SW480 (cell line): ENCODE measurements at places on chromosomes 13 and 19.

- DNase-seq, result no peak
Measured at GRCh38 chr13:28492569-28493367, 2.2 kb downstream of the FLT1 start.

DNA sequence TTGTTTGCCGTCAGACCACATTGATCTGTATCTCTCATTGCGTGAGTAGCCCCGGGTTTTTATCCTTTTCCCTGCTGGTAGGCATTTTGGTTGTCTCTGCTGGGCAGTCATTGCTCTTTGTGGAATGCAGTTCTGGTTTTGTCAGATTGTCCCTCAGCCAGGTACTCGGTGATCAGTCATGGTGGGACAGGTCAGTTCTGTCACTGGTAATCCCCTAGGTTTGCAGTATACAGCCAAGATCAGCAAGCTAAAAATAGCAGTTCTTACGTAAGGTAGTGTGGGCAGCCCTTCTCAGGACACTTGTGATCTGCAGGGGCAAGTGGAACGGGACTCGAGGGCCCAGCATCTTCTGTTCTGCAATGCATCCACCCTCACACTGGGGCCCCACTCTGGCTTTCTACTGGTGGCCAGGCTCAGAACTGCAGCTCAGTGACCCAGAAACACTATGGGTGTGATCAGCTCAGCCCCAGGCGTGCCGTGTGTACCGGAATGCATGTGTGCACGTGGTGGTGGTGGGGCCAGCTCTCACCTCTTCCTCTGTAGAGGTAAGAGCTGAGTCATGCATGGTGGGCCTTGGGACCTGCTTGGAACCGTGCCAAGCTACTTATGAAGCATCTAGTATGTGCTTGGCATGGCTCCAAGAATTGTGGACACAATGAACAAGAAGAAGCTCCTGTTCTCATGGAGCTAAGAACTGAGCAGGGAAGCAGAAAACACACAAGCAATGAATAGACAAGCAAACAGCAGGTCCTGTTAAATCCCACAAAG lies 6.3 kb downstream of the PLEKHF1 start:
- DNase-seq, result peak; percentile 64

- DNase-seq, result peak; percentile 50
Measured at GRCh38 chr19:13681509-13681908, 82.8 kb upstream of the MRI1 start.

DNA sequence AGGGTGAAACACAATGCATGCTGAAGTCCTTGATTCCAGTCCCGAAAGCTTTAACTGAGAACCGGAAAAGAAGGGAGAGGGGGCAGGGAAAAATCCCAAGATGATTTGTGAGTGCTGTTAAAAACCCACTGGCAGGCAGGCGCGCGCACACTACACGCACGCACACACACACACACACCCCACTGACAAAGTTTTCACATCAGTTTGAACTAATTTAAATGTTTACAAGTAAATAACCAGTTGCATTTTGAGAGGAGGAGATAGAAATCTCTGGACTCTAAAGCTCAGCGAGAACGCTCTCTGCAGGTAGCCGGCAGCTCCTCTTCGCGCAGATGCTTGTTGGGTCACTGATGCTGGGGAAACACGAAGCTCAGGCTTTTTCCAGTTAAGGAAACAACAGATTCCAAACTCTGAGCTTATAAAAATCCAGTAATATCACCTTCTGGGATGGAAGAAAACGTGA lies 818 bp upstream of the SLITRK1 start:
- no peak for DNase-seq

DNA sequence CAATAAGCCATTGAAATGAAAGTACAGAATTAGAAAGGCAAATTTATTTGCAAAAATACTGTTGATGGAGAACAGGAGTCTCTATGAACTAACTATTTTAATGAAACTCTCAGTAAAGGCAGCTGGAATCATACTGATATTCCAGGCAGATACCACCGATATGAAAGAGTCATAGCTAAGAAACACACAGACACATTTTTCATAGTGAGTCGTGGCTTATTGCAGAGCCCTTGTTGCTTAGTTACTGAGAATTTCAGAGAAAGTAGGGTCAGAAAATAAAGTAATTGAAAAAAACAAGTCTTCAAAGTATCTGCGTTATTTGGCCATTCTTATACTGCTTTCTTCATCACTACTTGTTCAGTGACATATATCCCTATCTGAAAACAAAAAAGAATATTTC lies 1890.9 kb downstream of the PCDH9 start:
- DNase-seq, result no peak

GRCh38 chr13:31739226-31739625 lies at the start of gene RXFP2:
RXFP2 (plus strand) TSS chr13:31739526; CDS start chr13:31739613, 87 bp downstream.
- DNase-seq, result no peak

- no peak for DNase-seq
Measured at GRCh38 chr13:21034603-21035191, 26.7 kb downstream of the LATS2 start.

- peak; percentile 75 for DNase-seq
Measured at GRCh38 chr13:30576528-30576927, 41.2 kb upstream of the USPL1 start.

DNA sequence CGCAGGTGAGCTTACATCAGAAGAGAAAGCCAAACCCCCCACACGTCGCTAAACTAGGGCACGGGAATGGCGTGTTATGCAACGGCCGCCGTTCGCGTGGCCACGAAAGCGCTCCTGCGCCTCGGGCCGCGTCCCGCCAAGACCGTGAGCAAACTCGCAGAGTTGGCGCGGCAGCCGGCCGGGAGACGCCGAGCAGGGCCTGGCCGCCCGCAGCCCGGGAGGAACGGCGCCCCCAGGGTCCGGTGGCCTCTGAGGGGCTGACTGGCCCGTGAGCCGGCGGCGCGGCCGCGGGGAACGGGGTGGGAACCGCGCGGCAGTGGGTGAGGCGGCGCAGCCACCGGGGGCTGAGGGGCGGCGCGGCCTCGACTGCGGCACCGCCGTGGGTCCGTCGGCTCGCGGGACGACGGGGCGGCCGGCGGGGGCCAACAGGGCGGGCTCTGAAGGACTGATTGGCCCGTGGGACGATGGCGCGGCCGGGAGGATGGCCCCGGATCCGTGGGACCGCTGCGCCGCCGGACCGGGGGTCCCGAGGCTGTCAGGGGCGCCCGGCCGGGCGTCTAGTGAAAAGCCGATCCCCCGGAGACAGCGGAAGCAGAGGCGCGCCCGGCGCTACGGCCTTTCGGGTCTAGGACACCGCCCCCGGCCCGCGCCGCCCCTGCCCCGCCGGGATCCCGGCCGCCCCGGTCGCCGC lies 903 bp downstream of the LATS2 start:
- DNase-seq, result peak; percentile 57

DNA sequence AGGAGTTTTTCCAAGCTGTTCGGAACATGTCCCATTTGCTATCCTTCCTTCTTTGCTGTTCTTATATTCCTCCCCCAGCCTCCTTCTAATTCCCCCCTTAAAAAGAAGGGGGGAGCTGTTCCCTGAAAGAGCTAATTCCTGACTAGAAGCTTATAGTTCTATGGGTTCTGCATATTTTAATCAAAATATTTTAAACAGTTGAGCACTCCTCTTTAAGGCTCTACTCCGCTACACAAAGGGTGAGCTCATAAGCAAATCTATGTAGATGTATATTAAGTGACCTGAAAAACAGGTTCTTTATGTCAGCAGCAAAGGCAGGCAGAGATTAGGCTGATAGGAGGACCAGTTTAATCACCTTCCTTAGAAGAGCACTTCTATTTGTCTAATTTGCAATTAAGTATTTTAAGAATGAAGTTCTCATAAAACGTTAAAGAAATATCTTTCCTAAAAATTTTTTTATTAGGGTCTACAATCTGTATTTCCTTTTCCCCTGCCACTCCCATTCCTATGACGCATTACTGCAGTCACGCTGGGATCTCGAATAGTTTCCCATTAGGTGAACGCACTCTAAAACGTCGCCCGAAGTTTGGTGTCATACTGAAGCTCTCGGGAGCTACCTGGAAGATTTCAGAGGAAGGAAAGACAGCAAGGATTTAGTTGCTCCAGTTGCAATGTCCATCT lies 5.2 kb downstream of the EFNB2 start:
- no peak for DNase-seq

DNA sequence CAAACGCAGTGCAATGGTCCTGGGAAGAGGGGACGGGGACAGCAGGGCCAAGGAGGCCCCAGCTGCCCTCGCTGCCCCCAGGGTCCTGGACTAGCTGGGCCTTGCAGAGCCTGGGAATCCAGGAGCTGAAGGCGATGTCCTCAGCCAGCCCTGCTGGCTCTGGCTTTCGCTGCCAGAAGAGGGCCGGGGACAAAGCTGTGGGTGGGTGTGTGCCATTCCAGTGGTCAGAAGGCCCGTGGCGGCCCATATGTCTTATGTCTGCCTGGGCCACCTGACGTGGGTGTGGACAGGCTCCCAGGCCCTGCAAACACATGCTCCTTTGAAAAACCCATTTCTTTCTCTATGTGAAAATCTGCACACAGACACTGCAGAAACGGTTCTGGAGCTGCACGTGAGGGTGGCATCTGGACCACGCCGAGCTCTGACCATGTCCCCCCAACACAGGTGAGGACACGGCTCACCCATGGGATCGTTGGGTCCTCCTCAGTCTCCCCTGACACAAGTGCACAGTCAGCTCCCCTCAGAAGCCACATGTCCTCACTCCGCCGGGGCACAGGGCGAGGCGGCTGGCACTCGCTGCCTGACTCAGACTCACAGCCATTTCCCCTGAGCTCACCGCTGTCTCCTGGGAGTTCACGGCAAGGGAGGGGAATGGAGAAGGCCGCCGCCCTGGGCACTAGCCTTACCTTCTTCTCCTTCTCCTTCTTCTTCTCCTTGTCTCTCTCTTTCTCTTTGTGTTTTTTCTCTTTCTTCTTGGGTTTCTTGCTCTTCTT lies 16.9 kb downstream of the IZUMO4 start:
- DNase-seq, result peak; percentile 65
